Esophagus squamous epithelium (tissue), 5 donors: ENCODE measurements at places on chromosomes 12 and 14.

- DNase-seq = no peak
Measured at GRCh38 chr12:88299567-88300101, 157.5 kb downstream of the TMTC3 start.

DNA sequence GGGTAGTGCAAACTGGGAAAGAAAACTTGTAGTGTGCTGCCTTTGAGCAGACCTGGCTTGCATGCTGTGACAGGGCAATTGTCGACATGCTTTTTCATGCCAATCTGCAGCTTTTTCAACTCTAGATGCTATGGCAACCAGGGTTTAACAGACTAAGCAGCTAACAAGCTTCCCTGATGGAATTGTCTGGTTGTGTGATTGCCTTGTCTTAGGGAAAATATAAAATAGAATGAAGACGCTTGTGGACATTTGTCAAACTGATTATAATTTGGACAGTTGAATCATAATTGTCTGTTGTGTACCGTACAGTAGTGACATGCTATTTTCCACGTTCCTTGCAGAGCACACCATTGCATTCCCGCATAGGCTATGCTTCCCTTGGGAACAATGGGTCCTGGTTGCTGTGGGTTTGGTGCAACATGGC lies 113.0 kb downstream of the FOXG1 start:
- no peak for DNase-seq

DNA sequence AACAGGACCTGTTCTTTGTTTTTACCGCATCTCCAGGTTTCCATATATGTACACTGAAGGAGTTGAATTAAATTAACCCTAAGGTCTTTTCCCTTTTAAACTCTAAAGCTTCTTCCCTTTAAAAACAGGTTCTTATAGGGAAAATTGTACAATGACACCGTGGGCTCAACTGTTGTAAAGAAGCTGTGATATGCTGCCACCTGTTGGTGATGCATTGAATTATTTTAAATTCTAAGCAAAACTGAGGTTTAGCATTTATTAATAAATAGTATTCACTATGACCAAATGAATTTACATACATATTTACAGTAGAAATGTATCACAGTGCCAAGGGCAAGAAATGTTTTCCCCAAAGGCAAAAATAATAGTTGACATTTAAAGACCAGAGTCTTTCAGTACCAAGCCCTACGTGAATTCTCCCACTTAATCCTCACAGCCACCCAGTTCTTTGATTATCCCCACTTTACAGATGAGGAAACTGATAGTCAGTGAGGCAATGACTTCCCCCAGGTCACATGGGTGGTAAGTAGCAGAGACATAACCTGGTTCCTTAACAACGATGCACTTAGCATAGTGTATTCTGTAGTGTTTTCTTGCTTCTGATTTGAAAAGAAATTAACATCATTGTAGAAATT lies 35.7 kb upstream of the TMEM263 start:
- no peak for DNase-seq

DNA sequence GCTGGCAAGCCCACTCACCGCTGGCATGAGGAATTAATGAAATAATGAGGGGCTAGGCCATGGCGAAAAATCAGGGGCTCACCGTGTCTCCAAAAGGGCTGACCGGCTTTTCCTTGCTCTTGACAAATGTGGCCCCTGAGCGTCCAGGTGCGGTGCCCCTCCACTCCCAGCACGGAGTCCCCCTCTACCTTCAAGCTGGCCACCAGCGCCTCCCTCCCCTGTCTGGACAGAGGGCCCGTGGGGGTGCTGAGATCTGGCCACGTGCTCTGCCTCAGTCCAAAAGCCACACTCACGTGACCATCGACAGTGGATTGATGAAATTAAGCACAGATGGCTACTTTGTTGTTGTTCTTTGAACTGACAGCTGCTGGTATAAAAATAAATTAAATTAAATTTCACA lies 78.8 kb upstream of the BCL11B start:
- DNase-seq = no peak

DNA sequence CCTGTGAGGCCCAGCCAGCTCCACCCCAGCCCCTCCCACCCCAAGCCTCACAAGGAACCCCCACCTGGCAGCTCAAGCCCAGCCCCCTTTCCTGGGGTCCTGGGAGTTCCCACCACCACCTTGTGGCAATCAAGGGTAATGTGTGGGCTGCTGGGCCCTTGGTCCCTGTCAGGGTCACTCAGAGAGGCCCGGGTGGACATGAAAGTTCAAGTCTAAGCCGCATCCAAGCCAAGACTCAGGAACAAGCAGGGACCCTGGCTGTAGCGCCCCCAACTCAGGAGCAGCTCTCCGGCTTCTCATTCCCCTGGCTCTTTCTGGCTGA lies 106.4 kb upstream of the C14orf180 start:
- DNase-seq = no peak

GRCh38 chr12:51082561-51083125 lies 753 bp downstream of the CSRNP2 start:
- DNase-seq = no peak

- DNase-seq = no peak
Measured at GRCh38 chr12:21618566-21618965, 13.9 kb upstream of the GYS2 start.

- no peak for DNase-seq
Measured at GRCh38 chr12:31900271-31900670, 58.9 kb upstream of the RESF1 start.

GRCh38 chr12:70045036-70045435 lies 198.2 kb upstream of the CNOT2 start:
- no peak for DNase-seq

GRCh38 chr12:45768194-45768593 lies 38.7 kb downstream of the ARID2 start:
- DNase-seq = no peak

- DNase-seq = no peak
Measured at GRCh38 chr12:106247674-106248311, at the start of gene CKAP4. Gene CKAP4 (minus strand): TSS chr12:106248020. CDS start chr12:106247851, 169 bp downstream.

- DNase-seq = no peak
Measured at GRCh38 chr14:36221112-36221511, 44.6 kb upstream of the PTCSC3 start.

DNA sequence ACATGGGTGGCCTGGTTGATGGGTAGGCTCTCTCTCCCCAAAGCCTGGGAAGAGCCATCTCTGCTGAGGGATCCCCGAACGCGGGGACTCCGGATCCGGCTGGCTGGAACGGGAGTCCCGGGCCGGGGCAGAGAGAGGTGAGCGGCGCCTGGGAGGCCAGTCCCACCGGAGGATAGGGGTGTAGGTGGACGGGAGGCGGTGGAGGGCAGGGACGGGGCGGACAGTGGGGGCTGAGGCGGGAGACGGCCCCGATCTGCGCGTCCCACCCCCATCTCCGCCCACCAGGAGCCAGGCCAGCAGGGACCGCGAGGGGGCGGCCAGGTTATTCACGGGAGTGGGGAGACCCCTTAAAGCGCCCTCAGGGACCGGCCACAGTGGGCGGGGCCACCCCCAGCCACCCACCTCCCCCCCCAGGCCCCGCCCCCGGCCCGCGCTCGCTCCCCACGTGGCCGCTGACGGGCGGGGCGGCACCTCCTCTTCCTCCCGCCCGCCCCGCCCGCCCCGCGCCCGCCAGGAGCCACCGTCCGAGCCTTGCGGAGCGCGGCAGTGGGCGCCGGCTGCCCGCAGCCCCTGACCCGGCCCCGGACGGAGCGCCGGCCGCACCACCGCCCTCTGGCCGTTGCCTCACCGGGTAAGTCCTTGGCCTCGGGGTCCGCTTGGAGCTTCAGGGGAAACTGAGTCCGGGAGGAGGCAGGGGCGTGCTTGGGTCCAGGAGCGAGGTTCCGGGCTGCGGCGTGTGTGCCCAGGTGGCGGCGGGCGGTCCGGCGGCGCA lies at the start of gene INF2:
TSS of gene INF2 (plus strand) at position 510 of the 772 bp plus-strand sequence. CDS start 11,748 bp downstream, outside the sequence.
- DNase-seq = no peak

DNA sequence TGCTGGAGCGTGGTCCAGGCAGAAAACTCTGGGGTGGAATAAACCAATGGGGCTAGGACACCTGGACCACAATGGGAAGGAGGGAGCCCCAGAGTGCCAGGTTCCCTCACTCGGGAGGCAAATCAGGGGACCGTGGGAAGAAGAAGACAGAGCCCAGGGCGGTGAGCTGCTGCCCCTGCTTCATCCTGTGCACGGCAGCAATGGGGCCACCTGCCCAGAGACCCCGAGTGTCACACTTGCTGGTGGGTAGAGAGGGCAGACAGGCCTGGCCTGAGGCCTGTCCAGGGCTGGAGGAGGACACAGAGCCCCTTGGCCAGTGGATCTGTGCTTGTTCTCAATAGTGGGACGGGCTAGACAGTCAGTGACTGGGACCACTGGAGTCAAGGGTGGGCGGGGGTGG lies 58.2 kb downstream of the DIO3 start:
- DNase-seq = no peak

DNA sequence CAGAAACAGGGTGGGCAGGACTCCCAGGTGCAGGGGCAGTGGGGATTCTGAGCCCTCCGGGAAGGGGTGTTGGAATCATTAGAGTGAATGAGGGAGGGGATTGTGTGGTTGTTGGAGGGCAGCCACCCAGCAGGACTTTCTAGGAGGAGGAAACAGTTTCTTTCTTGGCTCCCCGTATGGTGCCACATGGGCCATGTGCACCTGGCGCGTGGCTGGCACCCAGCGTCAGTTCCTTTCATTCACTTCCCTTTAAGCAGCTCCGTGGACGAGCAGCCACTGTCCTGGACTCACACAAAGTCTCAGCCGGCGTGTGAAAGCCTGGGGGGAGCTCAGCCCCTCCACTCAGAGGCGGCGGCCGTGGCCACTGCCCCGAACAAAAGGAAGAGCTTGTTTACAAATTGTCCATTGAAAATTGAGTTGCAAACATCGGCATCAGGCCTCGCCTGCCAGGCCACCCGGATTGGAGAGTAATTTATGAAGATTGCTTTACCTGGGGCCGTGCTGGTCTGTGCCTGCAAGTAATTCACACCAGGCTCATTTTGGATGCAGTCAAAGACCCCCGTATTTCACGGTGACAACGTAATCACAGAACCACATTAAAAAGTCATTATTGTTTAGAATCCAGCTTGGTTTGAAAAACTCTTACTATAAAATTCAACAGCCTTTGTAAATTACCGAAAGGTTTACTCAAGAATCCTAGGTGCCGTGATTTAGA lies 101.7 kb upstream of the C14orf180 start:
- no peak for DNase-seq
